ENCODE measurements at places on chromosomes 7 and 10. TPM values are rescaled to one million over a fixed set of nuclear protein-coding genes. Genes with fewer than 3 reads are reported as not detected.

DNA sequence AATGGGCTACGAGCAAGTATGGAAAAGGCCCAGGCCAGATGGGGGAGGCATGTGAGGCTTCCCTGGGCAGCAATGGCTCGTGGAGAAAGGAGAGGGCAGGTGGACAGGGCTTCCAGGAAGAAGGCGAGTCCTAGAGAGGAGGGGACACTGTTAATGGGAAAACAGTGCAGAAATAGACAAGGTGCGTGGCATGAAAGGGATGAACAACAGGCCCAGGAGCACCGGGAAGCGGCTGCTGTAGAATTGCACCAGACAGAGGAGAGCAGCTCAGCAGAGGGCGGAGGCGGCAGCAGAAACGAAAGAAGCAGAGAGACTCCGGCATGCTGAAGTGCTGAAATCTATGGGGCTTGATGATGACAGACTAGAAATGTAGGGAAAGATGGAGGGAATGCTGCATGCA lies 102.1 kb downstream of the PIP4K2A start:
- DNase-seq, result no peak

- DNase-seq, result no peak
Observed at GRCh38 chr7:138023618-138024342, 21.9 kb upstream of the CREB3L2 start.

DNA sequence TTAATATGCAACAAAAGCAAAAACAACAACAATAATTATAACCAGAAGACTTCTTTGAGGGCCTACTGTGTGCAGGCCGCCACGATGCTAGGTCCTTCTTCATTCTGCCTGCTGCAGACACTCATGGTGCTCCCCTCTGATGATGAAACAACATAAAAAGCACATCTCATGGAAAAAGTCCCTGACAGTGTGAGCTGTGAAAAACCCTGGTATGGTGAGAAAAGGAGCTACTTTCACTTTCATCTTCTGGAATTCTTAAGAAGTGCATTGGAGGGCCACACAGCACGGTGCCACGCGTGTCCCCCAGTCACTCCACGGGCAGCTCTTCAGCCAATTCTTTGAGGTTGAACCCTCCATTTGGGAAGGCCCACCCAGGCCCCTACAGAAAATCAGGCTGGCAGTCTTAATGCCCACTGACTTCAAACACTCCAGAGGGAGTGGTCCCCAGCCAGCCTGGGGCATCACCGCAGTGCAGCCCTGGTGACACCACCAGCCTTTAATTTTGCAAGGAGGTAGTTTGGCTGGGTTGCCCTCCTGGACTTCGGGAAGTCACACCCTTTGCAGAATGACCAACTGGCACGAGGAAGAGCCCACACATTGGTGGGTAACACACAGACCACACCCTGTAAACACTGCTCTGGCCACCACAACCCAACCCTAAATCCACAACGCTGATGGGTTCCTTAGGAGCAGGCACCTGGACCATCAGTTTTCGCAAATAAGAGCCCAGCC lies 7.7 kb downstream of the KCNMA1 start:
- DNase-seq, result no peak

- DNase-seq, result no peak
Observed at GRCh38 chr7:29274146-29275017, 79.8 kb downstream of the CHN2 start.

DNA sequence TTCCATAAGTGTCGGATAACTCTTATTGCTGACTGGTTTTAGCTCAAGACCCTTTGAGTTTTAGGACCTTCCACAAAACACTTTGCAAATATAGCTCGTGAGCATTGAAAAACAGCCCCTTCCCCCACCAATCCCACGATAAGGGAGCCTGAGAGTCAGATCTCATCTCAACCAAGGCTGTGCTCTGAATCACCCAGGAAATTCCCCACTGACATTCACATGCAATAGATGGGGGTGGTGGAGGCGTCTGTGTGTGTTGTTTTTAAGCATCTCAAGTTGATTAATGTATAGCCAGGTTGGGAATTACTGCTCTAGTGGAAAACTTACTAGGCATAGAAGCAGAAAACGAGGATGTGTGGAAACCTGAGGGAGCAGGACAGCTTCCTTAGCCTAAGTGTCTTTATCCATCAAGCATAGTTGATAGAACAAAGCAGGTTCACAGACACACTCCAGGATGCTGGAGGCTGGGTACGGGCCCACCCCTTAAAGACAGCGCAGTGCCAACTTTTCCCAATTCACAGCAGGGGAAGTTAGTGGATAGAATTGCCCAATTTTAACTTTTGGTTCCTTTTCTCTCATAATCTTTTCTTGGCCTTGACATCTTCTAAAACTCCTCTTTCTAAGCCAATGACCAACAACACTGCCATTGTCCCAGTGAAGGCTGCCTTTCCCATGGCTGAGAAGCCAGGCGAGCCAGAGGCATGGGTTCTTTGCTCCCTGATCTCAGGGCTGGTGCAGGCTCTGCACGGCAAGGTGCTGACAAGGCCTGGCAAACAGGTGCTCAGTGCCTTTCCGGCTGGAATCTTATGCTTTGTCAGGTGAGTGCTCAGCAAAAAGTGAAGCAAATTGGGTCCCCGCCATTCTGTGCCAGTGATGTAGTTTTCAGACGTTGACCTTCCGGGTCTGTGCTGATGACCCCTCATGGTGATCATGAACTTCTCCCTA lies 98.5 kb upstream of the INSIG1 start:
- DNase-seq, result no peak

Gene ZPBP
- not detected for total RNA-seq

Gene CDC14C
- total RNA-seq, result not detected

Gene RTKN2
- total RNA-seq, result 4.5 TPM

Gene NPY4R
- not detected for total RNA-seq

Gene MYPN
- 0.40 TPM for total RNA-seq
